ENCODE measurements at places on chromosomes 16 and 17.
A peak's percentile ranks its signal among the peaks of the same experiment; 100 is the strongest.

- DNase-seq: no peak
These were observed 6.4 kb upstream of the MTSS2 start for GRCh38 chr16:70692130-70692872.

DNA sequence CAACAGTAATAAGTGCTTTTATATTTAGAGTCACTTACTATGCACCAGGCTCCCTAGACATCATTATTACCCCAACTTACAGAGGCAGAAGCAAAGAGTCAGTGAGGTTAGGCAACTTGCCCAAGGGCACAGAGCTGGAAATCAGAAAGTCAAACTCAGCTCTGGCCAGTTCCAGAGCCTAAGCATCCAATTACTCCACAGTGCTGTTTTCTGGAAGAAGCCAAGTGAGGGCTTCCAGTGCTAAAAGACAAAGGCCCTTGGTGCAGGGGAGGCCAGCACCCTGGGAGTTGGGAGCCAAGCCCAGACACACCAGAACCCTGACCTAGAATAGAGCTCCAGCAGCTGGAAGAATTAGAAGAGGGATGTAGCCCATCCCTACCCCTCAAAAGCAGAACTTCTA, 40.2 kb downstream of the C17orf67 start:
- no peak for DNase-seq

GRCh38 chr17:50027172-50027880, 28.6 kb upstream of the ITGA3 start:
- no peak for DNase-seq

DNA sequence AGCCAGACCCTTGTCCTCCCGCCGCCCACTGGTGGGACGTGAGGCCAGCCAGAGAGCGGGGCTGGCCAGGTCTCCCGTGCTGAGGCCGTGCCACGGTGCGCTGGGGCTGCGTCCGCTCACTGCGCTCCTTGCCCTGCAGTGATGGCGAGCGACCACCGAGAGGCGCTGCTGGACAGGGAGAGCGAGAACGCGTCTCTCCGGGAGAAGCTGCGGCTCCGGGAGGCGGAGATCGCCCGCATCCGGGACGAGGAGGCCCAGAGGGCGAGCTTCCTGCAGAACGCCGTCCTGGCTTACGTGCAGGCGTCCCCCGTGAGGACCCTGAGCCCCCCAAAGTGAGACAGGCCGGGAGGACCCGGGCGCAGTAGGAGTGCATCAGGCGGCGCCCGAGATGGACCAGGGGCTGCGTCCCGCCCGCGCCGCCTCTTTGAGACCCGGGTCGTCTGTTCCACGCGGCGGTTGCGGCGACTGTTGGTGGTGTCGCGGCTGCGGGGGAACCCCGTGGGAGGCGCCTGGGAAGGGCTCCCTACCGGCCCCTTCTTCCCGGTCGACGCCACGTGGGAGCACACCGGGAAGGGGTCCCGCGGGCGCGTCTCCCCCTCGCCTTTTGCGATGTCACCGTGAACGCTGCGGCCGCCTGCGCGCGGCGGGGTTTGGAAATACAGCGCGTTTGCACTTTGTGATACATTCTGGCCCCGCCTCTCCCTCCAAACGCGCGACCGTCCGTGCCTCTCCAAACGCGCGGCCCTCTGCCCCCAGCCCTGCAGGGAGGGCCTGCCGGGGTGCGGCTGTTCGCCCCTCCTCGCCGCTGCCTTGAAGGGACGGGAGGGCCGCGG, 792 bp upstream of the RAC3 start:
- peak; percentile 49 for DNase-seq

DNA sequence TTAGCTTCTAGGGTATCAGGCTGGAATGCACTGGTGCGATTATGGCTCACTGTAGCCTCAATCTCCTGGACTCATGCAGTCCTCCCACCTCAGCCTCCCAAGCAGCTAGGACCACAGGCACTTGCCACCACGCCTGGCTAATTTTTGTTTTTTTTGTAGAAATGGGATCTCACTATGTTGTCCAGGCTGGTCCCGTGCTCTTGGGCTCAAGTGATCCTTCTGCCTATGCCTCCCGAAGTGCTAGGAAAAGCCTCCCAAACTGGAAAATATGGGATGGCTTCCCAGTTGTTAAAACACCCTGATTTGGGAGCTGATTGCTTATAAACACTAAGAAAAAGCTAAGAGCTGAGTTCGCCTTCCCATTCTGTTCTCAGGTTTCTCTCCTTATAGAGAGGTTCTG, 6.6 kb upstream of the ZNF263 start:
- no peak for DNase-seq

DNA sequence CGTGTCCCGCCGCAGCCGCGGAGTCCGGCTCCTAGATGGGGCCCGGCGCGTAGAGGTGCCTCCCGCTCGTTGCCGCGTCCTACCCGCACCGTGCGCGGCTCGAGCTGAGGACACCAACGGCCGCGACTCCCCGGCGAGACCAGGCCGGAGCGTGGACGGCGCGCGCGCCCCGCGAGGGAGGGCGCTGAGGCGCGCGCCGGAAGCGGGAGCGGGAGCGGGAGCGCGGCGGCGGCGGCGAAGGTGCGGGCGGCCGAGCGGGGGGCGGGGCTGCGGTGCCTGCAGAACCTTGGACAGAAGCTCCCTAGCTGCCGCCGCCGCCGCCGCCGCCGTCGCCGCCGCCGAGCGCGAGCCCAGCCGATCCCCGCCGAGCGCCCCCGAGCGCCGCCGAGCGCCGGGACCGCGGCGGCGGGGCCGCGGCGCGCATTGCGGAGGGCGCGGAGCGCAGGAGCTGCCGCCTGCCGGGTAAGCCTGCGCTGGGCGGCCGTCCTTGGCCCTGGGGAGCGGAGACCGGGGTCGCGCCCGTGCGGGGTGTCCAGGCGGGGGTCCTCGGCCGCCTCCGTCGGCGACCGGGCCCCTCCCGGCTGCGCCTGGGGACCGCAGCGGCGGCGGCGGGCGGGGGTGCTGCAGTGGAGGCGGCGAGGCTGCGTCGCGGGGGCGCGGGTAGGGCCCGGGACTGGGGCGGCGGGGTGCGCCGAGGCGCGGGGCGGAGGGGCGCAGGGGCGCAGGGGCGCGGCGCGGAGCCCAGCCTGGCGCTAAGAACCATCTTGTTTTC, at the start of gene CDK5R1:
Gene CDK5R1 (plus strand): TSS at position 293 of the 772 bp plus-strand sequence. CDS start 628 bp downstream, outside the sequence.
- DNase-seq: no peak

DNA sequence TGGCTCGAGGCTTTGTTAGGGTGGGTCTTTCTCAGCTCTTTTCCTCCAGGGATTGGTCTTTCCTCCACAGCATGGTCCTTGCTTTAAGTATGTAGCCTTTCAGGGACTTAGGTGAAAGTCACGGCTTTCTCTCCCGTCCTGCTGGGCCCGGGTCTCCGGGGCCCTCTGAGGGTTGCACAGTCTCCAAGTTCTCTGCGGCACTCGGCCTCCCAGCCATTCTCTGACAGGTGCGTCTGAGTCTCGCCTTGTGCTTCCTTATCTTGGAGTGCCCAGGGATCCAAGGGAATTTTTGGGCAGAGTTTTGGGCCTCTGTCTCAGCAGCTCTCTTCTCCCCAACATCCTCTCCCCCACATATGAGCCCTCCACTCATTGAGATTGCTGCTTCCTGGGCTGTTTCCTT, 36.6 kb downstream of the ZNF750 start:
- no peak for DNase-seq

- no peak for DNase-seq
These were observed at the start of gene PDIA2 for GRCh38 chr16:283033-283805. Gene PDIA2, plus strand, starts transcription at chr16:283164. Its CDS starts 6 bp downstream, at chr16:283170.

DNA sequence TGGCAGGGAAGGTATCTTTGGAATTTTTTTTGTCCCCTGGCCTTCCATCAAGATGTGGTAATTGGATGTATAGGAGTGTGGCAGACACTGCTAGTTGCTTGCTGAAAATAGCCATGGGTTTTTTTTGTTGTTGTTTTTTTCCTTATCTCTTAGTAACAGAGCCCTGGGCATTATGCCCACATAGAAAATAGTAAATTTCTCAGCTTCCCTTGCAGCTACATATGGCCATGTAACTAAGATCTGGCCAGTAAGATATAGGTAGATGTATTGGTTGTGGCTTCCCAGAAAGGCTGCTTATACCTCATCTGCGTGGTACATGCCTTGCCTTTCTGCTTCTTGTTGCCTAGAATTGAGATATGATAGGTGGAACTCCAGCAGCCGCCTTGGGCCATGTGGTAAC, 349.9 kb downstream of the CPPED1 start:
- DNase-seq: no peak

DNA sequence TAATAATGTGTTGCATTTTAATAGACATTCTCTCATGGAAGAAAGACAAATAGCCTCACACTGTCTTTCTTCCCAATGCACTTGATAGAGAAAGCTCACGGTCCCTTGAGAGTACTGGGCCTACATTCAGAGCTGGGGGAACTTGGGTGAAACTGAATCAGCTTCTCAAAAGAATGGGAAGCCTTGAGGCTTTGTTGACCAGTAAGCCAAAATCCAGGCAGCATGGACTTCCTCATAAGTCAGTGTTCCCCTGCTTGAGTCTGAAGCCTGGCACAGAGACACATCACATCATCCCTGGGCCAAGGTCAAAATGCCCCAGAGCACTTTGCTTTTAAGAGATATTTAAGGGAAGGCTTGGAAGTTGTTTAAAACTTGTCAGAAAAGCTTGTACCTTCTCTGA, 302.2 kb upstream of the SALL1 start:
- DNase-seq: no peak

GRCh38 chr16:14148016-14148415, 76.9 kb downstream of the MRTFB start:
- no peak for DNase-seq

Data from activated naive CD8-positive, alpha-beta T cell treated with anti-CD3 and anti-CD28 coated beads, Interleukin-2, amount 50 U/mL, for 16 hours (primary cell).